Epithelial cell of esophagus (primary cell): ENCODE measurements at places on chromosomes 2 and 18.

- no peak for DNase-seq
Observed at GRCh38 chr2:214107726-214108125, 303.1 kb upstream of the VWC2L start.

- DNase-seq, result no peak
Observed at GRCh38 chr2:53561155-53561554, 206.4 kb upstream of the CHAC2 start.

- DNase-seq, result peak; percentile 25
Observed at GRCh38 chr18:75211953-75212750, 1.6 kb downstream of the TSHZ1 start.

- DNase-seq, result no peak
Observed at GRCh38 chr18:57208047-57208446, 61.2 kb downstream of the BOD1L2 start.

DNA sequence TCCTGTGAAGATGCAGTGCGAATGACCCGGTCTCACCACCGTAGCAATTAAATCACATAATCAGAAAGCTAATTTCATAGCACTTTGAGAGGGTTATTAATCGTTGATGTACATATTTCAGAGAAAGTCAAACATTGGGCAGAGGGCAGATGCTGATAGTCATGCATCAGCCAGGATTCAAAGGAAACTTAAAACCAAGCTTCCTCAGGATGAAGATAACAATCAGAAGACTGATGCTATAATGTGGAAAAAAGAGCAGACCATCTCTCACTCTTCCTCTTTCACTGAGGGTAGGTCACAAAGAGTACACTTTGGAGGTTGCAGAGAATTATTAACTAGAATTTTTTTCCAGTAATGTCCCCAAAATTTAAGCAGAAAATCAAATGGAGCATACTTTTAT is 1027.7 kb upstream of the ZEB2 start:
- DNase-seq, result no peak

DNA sequence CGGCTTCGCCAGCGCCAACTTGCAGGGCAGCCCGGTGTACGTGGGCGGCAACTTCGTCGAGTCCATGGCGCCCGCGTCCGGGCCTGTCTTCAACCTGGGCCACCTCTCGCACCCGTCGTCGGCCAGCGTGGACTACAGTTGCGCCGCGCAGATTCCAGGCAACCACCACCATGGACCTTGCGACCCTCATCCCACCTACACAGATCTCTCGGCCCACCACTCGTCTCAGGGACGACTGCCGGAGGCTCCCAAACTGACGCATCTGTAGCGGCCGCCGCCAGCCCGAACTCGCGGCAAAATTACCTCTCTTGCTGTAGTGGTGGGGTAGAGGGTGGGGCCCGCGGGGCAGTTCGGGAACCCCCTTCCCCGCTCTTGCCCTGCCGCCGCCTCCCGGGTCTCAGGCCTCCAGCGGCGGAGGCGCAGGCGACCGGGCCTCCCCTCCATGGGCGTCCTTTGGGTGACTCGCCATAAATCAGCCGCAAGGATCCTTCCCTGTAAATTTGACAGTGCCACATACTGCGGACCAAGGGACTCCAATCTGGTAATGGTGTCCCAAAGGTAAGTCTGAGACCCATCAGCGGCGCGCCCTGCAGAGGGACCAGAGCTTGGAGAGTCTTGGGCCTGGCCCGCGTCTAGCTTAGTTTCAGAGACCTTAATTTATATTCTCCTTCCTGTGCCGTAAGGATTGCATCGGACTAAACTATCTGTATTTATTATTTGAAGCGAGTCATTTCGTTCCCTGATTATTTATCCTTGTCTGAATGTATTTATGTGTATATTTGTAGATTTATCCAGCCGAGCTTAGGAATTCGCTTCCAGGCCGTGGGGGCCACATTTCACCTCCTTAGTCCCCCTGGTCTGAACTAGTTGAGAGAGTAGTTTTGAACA is 15.1 kb downstream of the HOXD3 start:
- no peak for DNase-seq

GRCh38 chr2:23824777-23825212 is 102.1 kb downstream of the ATAD2B start:
- DNase-seq, result peak; percentile 50

DNA sequence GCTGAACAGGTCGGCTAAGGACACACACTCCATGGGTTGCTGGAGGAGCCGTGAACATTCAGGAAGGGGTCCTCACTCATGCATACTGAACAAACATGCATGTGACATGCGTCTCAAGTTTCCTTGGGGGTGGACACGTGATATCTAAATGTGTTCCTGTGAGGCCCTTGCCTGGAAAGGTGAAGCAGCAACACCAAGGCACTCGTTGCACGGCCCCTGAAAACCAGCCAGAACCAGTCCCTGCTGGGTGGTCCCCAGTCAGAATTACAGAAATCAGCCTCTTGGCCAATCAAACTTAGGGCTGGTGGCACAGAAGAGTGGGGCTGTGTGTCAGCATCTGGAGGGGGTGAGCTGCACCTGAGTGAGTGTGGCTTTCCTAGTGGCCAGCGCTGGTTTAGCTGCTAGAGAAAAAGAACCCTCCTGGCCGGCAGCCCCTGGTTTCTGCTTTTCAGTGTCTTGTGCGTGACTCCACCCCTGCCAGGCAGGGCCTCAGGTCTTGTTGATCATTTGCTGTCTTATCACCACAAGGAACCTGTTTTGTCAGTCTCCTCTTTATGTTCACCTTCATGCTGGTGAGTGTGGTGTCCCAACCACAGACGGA is 3.2 kb upstream of the AQP12B start:
- DNase-seq, result peak; percentile 9

- DNase-seq, result no peak
Observed at GRCh38 chr2:147135376-147135775, 709.5 kb upstream of the ACVR2A start.

DNA sequence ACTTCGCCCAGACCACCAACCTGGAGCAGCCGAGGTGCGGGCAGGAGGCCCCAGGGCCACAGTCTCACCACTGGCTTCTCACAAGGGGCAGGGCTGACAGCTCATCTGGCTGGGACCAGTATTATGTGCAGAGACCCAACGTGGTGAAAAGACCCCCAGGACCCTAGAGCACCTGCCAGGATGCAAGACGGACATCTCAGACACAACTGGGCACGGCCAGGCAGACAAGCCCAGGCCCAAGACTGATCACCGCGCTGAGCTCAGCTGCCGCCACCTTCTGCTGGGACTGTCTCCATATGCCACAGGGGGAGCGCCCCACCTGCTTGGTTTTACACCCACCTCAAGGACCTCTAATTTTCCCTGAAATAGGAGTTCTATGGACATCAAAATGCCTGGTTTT is 23.2 kb downstream of the HDAC4 start:
- DNase-seq, result no peak

- DNase-seq, result peak; percentile 93
Observed at GRCh38 chr2:108621087-108621559, 86.9 kb downstream of the LIMS1 start.

- DNase-seq, result peak; percentile 24
Observed at GRCh38 chr18:11154368-11154989, 5.1 kb upstream of the PIEZO2 start.
